ENCODE measurements at places on chromosomes 16 and 17. TPM values are rescaled to one million over a fixed set of nuclear protein-coding genes. Genes with fewer than 3 reads are reported as not detected.

BLTP2 gene
- total RNA-seq = 168 TPM

DNA sequence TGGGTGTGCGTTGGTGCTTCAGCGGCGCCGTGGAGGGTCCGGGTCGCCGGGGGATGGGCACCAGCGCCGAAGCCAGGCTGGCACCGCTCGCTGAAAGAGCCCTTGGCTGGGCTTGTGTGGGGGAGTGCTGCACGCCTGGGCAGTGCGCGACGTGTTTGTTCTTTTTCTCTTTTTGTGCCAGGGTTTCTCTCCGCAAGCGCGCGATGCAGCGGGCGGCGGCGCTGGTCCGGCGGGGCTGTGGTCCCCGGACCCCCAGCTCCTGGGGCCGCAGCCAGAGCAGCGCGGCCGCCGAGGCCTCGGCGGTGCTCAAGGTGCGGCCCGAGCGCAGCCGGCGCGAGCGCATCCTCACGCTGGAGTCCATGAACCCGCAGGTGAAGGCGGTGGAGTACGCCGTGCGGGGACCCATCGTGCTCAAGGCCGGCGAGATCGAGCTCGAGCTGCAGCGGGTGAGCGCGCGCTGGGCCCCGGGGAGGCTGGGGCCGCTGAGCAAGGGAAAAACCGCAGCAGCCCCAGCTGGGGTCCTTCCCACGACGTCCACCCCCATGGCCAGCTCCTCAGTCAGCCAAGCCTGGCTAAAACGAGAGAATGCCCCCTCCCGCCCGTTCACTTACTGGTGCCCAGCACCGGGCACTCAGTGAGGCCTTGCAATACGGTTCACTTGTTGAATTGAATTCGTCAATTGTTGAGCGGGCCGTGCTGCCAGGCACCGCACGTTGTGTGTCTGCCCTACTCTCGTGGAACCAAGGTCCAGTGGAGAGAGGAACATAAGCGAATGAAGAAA lies 541 bp downstream of the GPT2 start:
- DNase-seq = no peak

DNA sequence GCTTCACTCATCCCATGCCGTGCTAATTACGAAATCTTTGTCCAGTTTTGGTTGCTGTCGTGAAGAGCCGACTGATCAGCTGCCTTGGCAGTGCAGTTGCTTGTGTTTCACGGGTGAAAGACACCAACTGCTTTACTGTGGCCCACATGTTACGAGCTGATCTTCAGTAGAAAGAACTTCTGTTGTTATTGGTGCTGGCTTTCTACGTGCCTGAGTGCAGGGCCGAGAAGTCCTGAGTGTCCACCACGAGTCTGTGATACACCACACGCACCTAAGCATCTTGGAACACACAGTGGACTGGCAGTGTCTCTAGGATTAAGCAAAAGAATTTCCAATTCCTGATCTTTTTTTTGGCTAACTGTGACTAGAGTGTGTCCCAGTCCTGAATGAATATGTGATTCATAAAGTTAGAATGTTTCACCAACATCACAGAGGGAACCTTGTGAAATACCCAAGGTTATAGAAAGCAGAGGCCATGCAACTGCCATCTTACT lies 70.4 kb upstream of the CLEC18A start:
- DNase-seq = no peak

- DNase-seq = no peak
These were observed at the start of gene RAC3 for GRCh38 chr17:82031303-82031884. RAC3 (plus strand) TSS chr17:82031678; CDS start chr17:82031762, 84 bp downstream.

PCTP gene
- total RNA-seq = 8.1 TPM

DNA sequence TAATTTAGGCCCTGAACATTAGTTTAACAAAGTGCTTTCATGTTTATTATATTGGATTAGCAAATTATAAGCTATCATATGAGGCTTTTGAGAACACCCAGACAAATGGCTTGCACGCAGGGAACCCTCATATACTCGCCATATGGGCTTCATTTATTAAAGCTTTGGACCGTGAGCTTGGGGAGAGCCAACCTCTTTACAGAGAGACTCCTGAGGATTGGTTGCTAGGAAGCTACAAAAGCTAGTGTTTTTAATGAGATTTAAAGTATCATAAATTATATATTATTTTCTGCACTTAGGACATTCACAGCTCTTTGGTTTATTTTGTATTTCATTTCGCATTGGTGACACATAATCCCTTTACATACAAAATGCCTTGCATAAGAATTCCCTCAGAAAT lies 193.8 kb upstream of the TOX3 start:
- DNase-seq = no peak

All from HT1080 (cell line).